ENCODE measurements at places on chromosomes 2 and 18.
A peak's percentile ranks its signal among the peaks of the same experiment; 100 is the strongest.

DNA sequence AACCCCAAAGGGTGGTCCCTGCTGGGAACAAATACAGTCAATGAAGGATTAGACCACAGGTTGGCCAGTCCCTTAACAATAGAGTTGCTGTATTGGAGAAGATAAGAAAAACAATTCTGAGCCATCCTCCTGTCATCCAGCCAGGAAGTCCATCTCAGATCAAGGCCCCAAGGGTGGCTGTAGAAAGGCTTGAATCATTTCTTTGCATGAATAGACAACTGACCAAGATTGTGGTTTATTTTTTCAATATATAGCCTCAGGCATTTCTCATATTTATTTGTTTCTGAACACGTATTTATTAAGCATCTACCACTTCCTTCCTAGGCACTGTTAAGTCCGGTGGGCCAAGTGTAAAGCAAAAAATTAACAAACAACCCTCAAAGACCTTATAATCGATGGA, 274.4 kb upstream of the SLC14A2 start:
- no peak for DNase-seq

- no peak for DNase-seq
Measured at GRCh38 chr2:196066291-196067087, 2.1 kb downstream of the DNAH7 start.

GRCh38 chr2:170823898-170824215, 7.2 kb downstream of the GAD1 start:
- DNase-seq = no peak

GRCh38 chr2:18753722-18754121, 164.4 kb upstream of the NT5C1B start:
- no peak for DNase-seq

GRCh38 chr2:220335591-220335915, 708.1 kb downstream of the SLC4A3 start:
- DNase-seq = no peak

DNA sequence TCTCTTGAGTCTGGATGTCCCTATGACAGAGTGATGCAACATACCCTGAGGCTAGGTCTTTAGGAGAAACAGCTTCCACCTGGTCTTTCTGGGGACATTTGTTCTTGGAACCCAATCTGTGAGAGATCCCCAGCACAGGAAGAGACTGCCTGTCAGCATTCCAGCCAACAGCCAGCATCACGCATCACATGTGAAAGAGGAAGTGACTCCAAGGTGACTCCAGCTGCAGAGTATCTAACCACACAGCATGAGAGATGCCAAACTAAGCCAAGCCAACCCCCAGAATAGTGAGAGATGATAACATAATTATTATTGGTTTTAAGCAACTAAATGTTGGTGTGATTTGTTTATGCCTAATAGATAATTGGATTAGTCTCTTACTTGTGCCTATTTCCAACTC, 35.7 kb downstream of the C18orf63 start:
- no peak for DNase-seq

- no peak for DNase-seq
Measured at GRCh38 chr18:75644871-75645270, 217.4 kb upstream of the SMIM21 start.

DNA sequence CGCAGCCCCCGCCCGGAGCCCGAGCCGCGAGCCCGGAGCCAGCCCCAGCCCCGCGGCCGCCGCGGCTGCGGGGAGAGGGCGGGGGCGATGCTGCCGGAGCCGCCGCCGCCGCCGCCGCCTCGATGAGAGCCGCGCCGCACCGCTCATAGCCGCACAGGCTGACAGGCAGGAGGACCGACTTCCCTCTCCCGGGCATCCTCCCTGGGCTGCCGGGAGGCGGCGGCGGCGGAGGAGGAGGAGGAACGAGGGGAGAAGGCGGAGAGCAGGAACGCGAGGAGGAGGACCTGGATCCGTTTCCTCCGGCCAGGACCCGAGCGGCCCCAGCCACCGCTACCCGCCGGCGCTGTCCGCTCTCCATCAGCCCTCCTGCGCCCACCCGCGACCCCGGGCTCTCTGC, 370 bp downstream of the KLHL29 start:
- peak; percentile 39 for DNase-seq

DNA sequence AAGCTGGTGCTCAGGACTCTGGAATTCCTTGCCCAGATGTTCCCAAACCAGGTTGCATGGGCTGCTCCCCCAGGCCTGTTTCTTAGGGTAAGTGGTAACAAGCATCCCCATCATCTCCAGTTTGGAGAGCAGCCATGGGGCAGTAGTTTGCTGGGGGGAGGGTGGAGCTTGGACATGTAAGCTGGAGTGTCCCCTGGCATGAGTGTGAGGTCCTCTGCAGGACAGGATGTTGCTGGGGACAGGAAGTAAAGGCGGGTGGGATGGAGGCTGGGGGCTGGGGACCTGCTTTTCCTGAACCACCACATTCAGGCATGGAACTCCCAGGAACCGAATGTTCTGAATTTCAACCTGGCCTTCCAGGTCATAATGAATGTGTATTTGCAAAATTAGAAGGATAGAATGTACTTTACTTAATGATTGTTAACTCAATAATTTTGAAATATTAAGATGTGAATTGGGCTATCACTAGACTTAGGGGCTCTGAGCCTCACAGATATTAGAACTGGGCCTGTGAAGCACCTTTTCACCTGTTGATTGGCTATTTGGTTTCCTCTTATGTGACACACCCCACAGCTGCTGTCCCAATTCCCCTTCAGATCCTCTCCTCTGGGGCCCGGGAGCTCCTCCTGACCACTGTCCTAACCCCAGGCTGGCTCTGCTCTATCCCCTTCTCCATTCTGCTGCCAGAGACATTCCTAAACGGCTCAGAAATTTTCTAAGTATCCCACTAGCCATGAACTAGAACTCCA, 66.4 kb upstream of the EPAS1 start:
- no peak for DNase-seq

- no peak for DNase-seq
Measured at GRCh38 chr2:73931531-73932500, 5.1 kb downstream of the DGUOK start.

- no peak for DNase-seq
Measured at GRCh38 chr2:121994238-121995206, 239.1 kb downstream of the TSN start.

- no peak for DNase-seq
Measured at GRCh38 chr2:66515743-66516142, 80.8 kb downstream of the MEIS1 start.
